ENCODE measurements at places on chromosomes 16 and 17.

DNA sequence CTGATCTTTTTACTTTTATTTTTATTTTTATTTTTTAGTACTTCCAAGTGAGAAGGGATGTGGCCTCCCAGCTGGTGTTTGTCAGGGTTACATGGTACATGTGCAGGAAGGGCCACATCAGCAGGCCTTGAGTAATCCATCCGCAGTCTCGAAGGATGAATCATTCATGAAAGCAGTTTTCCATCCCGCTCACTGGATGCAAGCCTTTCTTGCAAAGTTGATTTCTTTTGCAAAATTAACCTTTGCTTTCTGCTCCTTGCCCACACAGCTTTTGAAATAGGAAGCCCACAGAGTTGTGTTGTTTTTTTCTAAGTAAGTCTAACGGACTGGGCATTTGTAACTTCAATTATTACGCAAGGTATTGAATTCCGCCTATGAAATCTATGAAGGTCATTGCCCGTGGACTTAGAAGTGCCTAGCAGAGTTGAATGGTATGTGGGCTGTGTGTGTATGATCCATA, 157.4 kb downstream of the PRKCA start:
- DNase-seq, result no peak

GRCh38 chr16:17225541-17225940, 245.2 kb downstream of the XYLT1 start:
- no peak for DNase-seq

DNA sequence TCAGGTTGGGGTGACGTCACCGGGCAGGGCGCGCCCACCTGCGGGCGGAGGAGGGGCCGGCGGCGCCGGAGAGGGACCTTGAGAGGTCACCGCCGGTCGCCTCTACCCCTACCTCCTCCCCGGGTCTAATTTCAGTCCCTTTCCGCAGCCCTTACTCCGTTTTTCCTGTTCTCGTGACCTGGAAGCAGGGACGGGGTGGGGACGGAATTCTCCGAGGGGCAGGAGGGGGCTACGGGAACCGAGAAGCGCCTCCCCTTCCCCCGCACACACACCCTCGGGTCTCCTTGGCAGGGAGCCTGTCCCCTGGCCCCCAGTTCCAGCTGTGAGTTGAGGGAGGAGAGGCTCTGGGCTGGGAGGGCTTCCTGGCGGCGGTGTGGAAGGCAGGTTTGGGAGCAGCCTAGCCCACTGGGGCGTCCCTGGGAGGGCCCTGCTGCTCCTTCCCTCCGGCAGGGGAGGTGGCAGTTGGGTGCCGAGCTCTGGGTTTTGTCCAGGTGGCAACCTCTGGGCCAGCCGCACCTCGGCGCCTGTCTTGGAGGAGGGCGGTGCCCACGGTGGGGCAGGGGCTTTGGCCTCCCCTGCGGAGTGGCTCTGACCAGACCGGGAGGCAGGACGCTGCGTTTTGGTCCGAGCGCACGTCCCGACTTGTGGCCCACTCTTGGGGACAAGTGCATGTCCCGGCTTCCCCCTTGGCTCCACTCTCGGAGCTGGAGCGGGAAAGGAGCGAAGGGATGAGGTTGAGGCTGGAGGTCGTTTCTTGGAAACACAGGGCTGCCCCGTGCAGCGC, 773 bp downstream of the SYNGR3 start:
- DNase-seq, result no peak

DNA sequence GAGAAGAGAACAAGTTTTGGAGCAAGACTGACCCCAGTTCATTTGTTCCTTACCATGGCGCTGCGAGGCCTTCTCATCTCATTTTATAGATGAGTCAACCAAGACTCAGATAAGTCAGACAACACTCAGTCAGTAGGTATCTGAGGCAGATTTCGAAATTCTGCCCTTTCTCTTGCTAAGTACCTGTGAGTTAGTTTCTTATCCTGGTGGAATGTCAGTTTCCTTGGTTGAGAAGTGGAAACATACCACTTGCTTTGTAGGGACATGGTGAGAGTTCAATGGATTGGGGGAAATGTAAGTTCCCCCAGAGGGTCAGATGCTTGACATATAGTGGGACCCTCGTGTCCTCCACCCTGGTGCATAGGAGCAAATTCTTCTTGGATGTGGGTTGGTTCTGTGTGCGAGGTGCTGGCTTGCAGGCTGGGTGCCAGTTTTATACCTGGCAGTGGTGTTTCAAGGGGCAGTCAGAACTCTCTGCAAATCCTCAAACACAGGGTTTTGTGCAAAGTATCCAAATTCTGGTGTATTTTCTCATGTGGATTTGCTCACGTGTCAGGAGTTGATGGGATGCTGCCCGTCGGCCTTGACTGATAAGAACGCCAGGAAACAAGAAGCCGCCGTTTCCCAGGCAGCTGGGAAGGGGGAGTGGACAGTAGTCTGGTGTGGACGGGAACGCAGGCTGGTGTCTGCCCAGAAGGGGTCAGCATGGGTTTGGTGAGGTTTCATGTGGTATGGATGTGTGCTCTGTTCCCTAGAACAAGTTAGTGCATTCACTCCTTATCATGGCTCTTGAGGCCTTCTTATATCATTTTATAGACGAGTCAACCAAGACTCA, 61.1 kb upstream of the CIBAR2 start:
- no peak for DNase-seq

GRCh38 chr17:71142333-71142732, 973.0 kb downstream of the KCNJ2 start:
- no peak for DNase-seq

DNA sequence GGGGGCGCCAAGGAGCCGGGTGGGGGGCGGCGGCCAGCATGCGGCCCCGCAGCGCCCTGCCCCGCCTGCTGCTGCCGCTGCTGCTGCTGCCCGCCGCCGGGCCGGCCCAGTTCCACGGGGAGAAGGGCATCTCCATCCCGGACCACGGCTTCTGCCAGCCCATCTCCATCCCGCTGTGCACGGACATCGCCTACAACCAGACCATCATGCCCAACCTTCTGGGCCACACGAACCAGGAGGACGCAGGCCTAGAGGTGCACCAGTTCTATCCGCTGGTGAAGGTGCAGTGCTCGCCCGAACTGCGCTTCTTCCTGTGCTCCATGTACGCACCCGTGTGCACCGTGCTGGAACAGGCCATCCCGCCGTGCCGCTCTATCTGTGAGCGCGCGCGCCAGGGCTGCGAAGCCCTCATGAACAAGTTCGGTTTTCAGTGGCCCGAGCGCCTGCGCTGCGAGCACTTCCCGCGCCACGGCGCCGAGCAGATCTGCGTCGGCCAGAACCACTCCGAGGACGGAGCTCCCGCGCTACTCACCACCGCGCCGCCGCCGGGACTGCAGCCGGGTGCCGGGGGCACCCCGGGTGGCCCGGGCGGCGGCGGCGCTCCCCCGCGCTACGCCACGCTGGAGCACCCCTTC, 484 bp downstream of the FZD2 start:
- peak; percentile 18 for DNase-seq

DNA sequence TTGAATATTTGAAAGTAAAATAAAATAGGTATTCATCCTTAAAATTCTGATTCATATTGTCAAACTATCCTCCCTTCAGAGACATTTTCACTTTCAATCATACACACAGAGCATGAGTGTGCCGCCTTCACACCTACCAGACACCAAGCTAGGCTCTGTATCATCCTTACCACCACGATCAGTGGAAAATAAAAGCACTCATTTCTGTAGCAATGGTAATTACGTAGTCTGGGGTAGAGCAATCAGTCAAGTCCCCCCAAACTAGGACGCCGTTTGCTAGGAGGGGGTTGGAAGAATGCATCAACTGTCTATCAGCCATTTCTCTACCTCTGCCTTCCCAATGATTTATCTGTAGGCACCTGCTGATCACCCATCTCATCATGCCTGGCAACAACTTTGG, 84.6 kb upstream of the GRIN2A start:
- no peak for DNase-seq

DNA sequence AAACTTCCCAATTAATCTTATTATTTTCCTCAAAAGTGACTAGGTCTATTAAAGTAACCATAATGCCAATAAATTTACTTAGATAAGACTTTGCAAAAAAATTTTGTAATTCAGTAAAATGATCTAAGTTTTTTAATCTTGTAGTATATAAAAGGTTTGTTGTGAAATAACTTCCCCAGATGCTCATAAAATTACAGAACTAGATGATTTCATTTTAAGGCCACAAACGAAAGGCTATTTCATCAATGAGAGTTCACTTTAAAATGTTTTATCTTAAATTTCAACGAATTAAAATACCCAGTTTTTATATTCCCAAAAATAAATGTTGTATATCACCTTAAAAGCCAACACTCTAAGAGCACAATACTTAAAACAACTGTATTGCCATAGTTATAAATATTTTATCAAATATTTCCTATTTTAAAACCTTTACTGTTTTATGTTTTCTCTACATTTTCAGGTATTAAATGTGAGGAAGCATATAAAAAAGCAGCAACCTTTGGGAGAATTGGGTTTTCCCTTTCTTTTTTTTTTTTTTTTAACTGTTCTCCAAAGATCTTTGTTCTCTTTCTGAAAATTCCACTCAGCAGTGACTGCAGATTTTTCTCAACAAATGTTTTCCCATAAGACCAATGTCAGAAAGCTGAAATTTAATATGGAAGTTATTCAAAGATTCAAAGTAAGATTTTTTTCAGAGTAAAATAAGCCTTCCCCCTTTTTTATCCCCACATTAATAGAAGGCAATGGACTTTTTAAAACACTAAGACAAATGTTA, 169.9 kb downstream of the CYB561 start:
- no peak for DNase-seq

Measured in posterior cingulate gyrus (tissue), 11 donors.